ENCODE measurements at places on chromosomes 12 and 14. TPM values are rescaled to one million over a fixed set of nuclear protein-coding genes. Genes with fewer than 3 reads are reported as not detected.

The REP15 gene
- 2.1 TPM for total RNA-seq

The SLC6A13 gene
- not detected for total RNA-seq

DNA sequence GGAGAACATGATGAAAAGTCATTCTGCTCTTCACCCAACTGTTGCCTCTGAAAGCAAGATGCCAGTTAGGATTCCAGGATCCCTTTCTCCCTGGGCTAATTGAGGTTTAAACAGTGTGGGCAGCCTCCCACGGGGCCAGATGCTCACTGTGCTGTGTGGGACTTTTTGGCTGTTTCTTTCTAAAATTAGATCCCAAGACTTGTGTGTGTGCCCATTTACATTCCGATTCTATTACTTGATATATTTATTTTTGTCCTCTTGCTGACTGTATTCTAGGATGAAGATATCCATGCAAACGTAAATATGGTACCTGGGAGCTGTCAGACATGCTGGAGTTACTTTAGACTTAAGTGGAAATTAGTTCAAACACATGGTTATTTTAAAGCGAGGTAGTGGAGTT lies 6.2 kb downstream of the IFT43 start:
- H3K4me3 ChIP-seq = no peak overlapping the region
- H3K27me3 ChIP-seq = no peaks in the 10 kb centered on the region
- DNase-seq = no peak
- H3K27ac ChIP-seq = no peak overlapping the region
- peaks cover 44% of the 10 kb centered on the region for H3K36me3 ChIP-seq

- no peak for DNase-seq
- no peaks in the 10 kb centered on the region for H3K36me3 ChIP-seq
- no peak overlapping the region for H3K27ac ChIP-seq
Measured at GRCh38 chr12:88993651-88994050, 358.6 kb downstream of the DUSP6 start.

GRCh38 chr14:43981135-43981768 lies 525.8 kb downstream of the FSCB start:
- H3K27me3 ChIP-seq = no peaks in the 10 kb centered on the region
- no peak for DNase-seq
- H3K27ac ChIP-seq = no peak overlapping the region
- no peak overlapping the region for H3K4me3 ChIP-seq
- no peaks in the 10 kb centered on the region for H3K36me3 ChIP-seq

GRCh38 chr12:51320311-51320694 lies 3.7 kb downstream of the BIN2 start:
- H3K4me3 ChIP-seq = no peak overlapping the region
- H3K36me3 ChIP-seq = no peaks in the 10 kb centered on the region
- H3K4me1 ChIP-seq = peaks cover 28% of the 10 kb centered on the region

DNA sequence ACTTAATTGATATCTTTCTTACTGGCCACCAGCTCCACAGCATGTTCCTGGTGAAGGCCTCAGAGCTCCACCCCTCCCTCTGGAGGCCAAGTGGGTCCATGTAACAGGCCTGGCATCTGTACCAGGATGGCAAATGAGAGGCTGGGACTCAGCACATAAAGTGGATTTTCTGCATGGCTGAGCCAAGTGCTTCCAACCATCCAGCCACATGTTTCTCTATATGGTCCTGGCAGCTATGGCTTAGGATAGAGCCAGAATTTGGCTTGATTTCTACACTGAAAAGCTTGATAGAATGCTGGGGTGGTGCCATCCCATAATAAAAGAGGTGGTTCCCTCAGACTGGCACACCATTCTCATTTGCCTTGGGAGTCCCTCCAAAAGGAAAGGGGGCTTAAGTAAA lies 94.1 kb downstream of the PAX9 start:
- no peaks in the 10 kb centered on the region for H3K36me3 ChIP-seq
- DNase-seq = no peak
- no peak overlapping the region for H3K4me3 ChIP-seq
- no peaks in the 10 kb centered on the region for H3K4me1 ChIP-seq

DNA sequence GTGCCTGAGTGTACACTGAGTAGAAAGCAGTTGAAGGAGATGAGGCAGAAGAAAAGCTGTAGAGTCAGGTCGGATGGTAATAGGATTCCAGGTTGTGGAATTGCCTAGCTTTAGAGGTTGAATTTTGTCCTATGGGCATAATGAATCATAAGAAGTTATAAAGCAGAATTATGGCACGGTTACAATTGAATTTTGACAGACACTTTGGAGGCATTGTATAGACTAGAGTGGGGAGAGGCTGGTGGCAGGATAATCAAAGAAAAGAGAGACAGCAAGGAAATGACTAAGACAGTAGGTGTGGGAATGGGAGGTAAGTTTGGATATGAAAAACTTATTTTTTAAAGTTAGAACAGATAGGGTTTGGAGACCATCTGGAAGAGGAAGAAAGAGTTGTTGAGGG lies 102.6 kb downstream of the NTN4 start:
- H3K27ac ChIP-seq = no peak overlapping the region
- no peak overlapping the region for H3K4me3 ChIP-seq
- no peaks in the 10 kb centered on the region for H3K4me1 ChIP-seq
- no peaks in the 10 kb centered on the region for H3K36me3 ChIP-seq
- no peak for DNase-seq
- no peaks in the 10 kb centered on the region for H3K27me3 ChIP-seq

Measured in suprapubic skin (tissue), 4 donors.